ENCODE measurements at places on chromosomes 12 and 14. TPM values are rescaled to one million over a fixed set of nuclear protein-coding genes. Genes with fewer than 3 reads are reported as not detected.

ABHD12B gene
- total RNA-seq = 11.0 TPM

SCNN1A gene
- 188 TPM for total RNA-seq

- DNase-seq = no peak
Observed at GRCh38 chr14:48937541-48938195, 648.5 kb downstream of the RPS29 start.

ARHGDIB gene
- total RNA-seq = 40.8 TPM

OR5AU1 gene
- not detected for total RNA-seq

All from colonic mucosa (tissue), 4 donors.